NCI-H510A (cell line): ENCODE measurements at places on chromosomes 3 and 15.

DNA sequence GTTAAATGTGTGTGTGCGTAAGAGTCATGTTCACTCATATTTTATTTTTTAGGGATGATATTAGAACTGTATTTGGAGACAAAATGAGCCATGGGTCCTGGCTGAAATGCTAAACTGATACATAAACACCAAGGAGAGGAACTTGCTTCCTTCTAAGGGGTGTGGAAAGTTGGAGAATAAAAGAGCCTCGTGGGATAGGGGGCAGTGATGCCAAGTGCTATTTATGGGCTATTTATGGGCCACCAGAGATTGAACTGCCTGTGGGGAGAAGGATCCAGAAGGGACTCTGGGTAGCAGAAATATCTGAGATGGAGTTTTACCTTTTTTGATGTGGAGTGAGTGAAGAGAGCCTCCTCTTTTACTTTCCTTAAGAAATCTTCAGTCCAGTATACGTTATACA lies 1.8 kb upstream of the ARNT2 start:
- no peak for DNase-seq

GRCh38 chr3:150324788-150325187 lies 83.3 kb upstream of the TSC22D2 start:
- no peak for DNase-seq

GRCh38 chr3:140708815-140709214 lies 31.0 kb downstream of the TRIM42 start:
- DNase-seq, result no peak

DNA sequence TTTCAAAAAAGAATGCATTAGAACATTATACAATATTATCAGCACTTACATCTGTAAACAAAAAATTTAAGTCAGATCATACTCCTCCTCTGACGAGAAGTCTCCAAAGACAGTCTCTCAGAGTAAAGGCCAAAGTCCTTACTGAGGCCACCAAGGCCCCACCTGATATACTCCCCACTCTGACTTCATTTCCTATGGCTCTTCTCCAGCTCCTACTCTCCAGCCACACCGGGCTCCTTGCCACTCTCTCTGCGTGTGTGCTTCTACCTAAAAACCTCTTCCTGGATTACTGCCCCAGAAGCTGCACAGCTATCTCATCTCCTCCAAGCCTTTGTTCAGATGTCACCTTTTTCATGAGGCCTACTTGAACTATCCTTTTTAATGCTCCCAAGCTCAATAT lies 5.0 kb downstream of the DCP1A start:
- DNase-seq, result no peak

GRCh38 chr15:48413304-48413703 lies 82.1 kb downstream of the DUT start:
- no peak for DNase-seq

GRCh38 chr3:162437480-162437879 lies 940.9 kb downstream of the OTOL1 start:
- DNase-seq, result no peak
